SIG-M5 (cell line): ENCODE measurements at places on chromosomes 4 and X.

- DNase-seq, result no peak
These were observed 110.7 kb upstream of the NKX1-1 start for GRCh38 chr4:1516881-1517480.

DNA sequence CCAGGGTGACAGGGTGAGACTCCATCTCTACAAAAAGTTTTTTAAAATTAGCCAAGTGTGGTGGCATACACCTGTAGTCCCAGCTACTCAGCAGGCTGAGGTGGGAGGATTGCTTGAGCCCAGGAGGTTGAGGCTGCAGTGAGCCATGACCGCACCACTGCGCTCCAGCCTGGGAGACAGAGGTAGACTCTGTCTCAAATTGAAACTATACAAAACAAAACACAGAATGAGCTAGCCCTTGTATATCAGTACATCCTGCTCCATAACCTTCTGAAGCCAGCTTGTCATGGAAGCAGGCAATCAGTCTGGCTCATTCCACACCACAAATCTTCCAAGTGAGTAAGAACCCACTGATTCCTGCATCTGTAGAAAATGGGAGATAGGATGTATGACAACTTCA lies 49.0 kb downstream of the CD99L2 start:
- DNase-seq, result no peak

- DNase-seq, result no peak
These were observed 13.2 kb downstream of the TNIP2 start for GRCh38 chr4:2742823-2743517.

DNA sequence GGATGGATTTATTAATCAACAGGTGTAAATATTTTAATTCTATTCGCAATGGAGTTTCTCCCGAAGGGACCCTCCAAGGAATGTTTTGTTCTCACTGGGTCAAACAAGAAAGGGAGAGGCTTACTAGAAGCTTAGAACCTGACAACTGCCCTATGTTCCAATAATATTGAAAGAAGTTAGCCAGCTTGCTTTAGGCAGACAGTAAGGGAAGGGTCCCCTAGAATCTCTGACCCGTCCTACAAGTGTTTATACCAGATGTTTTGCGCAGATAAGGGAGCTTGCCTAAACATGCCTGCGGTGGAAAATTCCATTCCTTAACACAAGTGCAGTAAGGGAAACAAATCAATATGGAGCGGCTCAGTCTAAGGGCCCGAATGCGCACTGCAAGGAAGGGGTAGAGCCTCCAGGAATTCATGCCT lies 17.7 kb downstream of the IL21 start:
- no peak for DNase-seq

GRCh38 chr4:177446586-177446985 lies 4.3 kb upstream of the AGA start:
- DNase-seq, result no peak

- no peak for DNase-seq
These were observed 81.2 kb downstream of the APOOL start for GRCh38 chrX:85084770-85085393.

GRCh38 chr4:72375073-72375736 lies 193.8 kb downstream of the ADAMTS3 start:
- DNase-seq, result no peak

DNA sequence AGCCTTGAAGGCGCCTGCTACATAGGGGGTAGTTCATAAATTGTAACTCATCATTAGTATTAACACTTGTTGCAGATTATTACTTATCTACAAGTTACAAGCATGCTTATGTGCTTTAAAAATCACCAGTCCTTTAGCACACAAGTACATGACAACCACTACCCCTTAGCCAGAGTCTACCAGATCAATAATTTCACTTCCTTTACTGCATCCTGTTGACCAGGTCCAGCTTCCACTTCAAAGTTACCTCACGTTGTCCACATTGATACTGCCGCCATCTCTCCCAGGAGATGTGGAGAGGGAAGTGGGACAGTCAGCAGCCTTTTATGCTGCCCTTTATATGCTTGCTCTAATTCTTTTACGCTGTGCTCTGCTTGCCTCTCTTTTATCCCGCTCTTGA lies 231.3 kb upstream of the CXXC4 start:
- DNase-seq, result no peak

GRCh38 chr4:26871611-26872010 lies 11.0 kb downstream of the STIM2 start:
- no peak for DNase-seq

GRCh38 chrX:134849390-134849789 lies 141.4 kb upstream of the SMIM10 start:
- DNase-seq, result no peak

GRCh38 chrX:85591536-85591935 lies 212.1 kb upstream of the POF1B start:
- no peak for DNase-seq

- no peak for DNase-seq
These were observed 34.7 kb downstream of the DLG3 start for GRCh38 chrX:70479247-70479921.

DNA sequence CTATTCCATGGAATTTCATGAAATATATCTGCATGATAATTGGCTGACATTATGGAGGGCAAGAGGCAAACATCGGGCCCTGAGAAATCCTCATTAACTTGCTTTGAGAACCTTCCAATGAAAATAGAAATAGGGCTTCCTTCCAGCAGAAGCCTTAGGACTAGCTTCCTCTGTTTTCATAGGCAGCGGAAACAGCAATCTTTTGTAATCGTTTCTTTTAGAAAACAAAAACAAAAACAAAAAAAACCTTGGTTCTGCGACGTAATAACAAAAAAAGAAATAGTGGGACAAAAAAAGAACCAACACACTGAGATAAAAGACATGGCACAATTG lies 62.9 kb downstream of the GEMIN8 start:
- no peak for DNase-seq

GRCh38 chr4:13907255-13907751 lies 279.8 kb upstream of the BOD1L1 start:
- no peak for DNase-seq

- no peak for DNase-seq
These were observed 83.3 kb upstream of the VCX2 start for GRCh38 chrX:8254401-8254800.
